Spinal cord (tissue), 10 donors: ENCODE measurements at places on chromosomes 12 and 14. TPM values are rescaled to one million over a fixed set of nuclear protein-coding genes. Genes with fewer than 3 reads are reported as not detected.

CCDC177 gene
- polyA plus RNA-seq = 4.3 TPM

ENO2 gene
- polyA plus RNA-seq = 640 TPM

SLC10A1 gene
- not detected for polyA plus RNA-seq

SOAT2 gene
- not detected for polyA plus RNA-seq

MYH6 gene
- 0.16 TPM for polyA plus RNA-seq

ARHGEF25 gene
- polyA plus RNA-seq = 61.9 TPM

TTC5 gene
- polyA plus RNA-seq = 25.5 TPM

RNASE7 gene
- polyA plus RNA-seq = not detected

RASSF9 gene
- polyA plus RNA-seq = 3.0 TPM

CIDEB gene
- polyA plus RNA-seq = 6.3 TPM

CACNA1C gene
- 18.4 TPM for polyA plus RNA-seq

HOXC13 gene
- polyA plus RNA-seq = not detected

AICDA gene
- 0.13 TPM for polyA plus RNA-seq

AQP2 gene
- polyA plus RNA-seq = 0.47 TPM

PIANP gene
- 81.7 TPM for polyA plus RNA-seq

GZMH gene
- polyA plus RNA-seq = not detected

NKX2-1 gene
- not detected for polyA plus RNA-seq

PRPH gene
- 341 TPM for polyA plus RNA-seq

FOXM1 gene
- 28.2 TPM for polyA plus RNA-seq

IFNG-AS1 gene
- 0.18 TPM for polyA plus RNA-seq

PCED1B gene
- 2.5 TPM for polyA plus RNA-seq

CPNE6 gene
- polyA plus RNA-seq = 14.1 TPM

CLEC1A gene
- 6.3 TPM for polyA plus RNA-seq

LRRK2 gene
- 18.6 TPM for polyA plus RNA-seq

EFS gene
- 45.6 TPM for polyA plus RNA-seq

ACOT6 gene
- polyA plus RNA-seq = 1.3 TPM

KCNMB4 gene
- polyA plus RNA-seq = 42.1 TPM

CHST11 gene
- 25.5 TPM for polyA plus RNA-seq

SLC4A8 gene
- 23.8 TPM for polyA plus RNA-seq

BEST3 gene
- 2.6 TPM for polyA plus RNA-seq

SMIM41 gene
- 0.23 TPM for polyA plus RNA-seq

NDRG2 gene
- polyA plus RNA-seq = 763 TPM

SERPINA3 gene
- 0.84 TPM for polyA plus RNA-seq
